SJSA1 (cell line): ENCODE measurements at places on chromosomes 2 and 18. TPM values are rescaled to one million over a fixed set of nuclear protein-coding genes. Genes with fewer than 3 reads are reported as not detected.

MCEE gene
- total RNA-seq: 6.2 and 9.6 TPM in 2 replicates

DCDC2C gene
- not detected in 2 replicates for total RNA-seq

EPC2 gene
- 16.0 and 19.5 TPM in 2 replicates for total RNA-seq

HRH4 gene
- not detected in 2 replicates for total RNA-seq

TNFAIP6 gene
- 1.3 and 1.5 TPM in 2 replicates for total RNA-seq

ANKRD30BL gene
- not detected in 2 replicates for total RNA-seq

FAM124B gene
- total RNA-seq: not detected in 2 replicates

VIL1 gene
- total RNA-seq: not detected in 2 replicates

CYP27C1 gene
- 0.63 and 2.7 TPM in 2 replicates for total RNA-seq

ACTG2 gene
- 78.8 and 135 TPM in 2 replicates for total RNA-seq

SOS1 gene
- total RNA-seq: 4.7 and 16.2 TPM in 2 replicates

ASB18 gene
- 1.1 TPM in 1 of 2 replicates, not detected in the other for total RNA-seq

PTPRM gene
- 33.1 and 68.3 TPM in 2 replicates for total RNA-seq

VWC2L gene
- not detected in 2 replicates for total RNA-seq

UGT1A5 gene
- not detected in 2 replicates for total RNA-seq

ESPNL gene
- total RNA-seq: 3.5 and 6.9 TPM in 2 replicates

PARD3B gene
- total RNA-seq: 8.3 and 10.6 TPM in 2 replicates

SP5 gene
- 4.3 and 5.2 TPM in 2 replicates for total RNA-seq

HOXD11 gene
- total RNA-seq: not detected in 2 replicates

CNDP1 gene
- not detected in 2 replicates for total RNA-seq

TRIM43 gene
- not detected in 2 replicates for total RNA-seq

ADAM17 gene
- total RNA-seq: 20.5 and 25.2 TPM in 2 replicates

REG3A gene
- not detected in 2 replicates for total RNA-seq

THSD7B gene
- total RNA-seq: 0.16 TPM in 1 of 2 replicates, not detected in the other

SIX3 gene
- total RNA-seq: not detected in 2 replicates

LIMS4 gene
- 2.3 and 2.7 TPM in 2 replicates for total RNA-seq

C2orf92 gene
- 0.24 TPM in 1 of 2 replicates, not detected in the other for total RNA-seq

TYW5 gene
- 6.3 and 9.2 TPM in 2 replicates for total RNA-seq

EFR3B gene
- 0.39 and 0.63 TPM in 2 replicates for total RNA-seq

MPPE1 gene
- 30.5 and 36.4 TPM in 2 replicates for total RNA-seq

KLHL14 gene
- not detected in 2 replicates for total RNA-seq

SKOR2 gene
- not detected in 2 replicates for total RNA-seq

FN1 gene
- total RNA-seq: 498 and 887 TPM in 2 replicates

IFIH1 gene
- 2.7 and 2.8 TPM in 2 replicates for total RNA-seq

ASTL gene
- not detected in 2 replicates for total RNA-seq

RGPD4 gene
- total RNA-seq: not detected in 2 replicates

GALR1 gene
- not detected in 2 replicates for total RNA-seq

CFAP210 gene
- not detected in 2 replicates for total RNA-seq

RNU2-63P gene
- total RNA-seq: 34.9 TPM in 1 of 2 replicates, not detected in the other

CNTNAP5 gene
- total RNA-seq: not detected in 2 replicates

ALK gene
- not detected in 2 replicates for total RNA-seq

SLC1A4 gene
- 16.7 and 27.5 TPM in 2 replicates for total RNA-seq

KCNS3 gene
- 4.9 and 35.6 TPM in 2 replicates for total RNA-seq

TMEM37 gene
- total RNA-seq: not detected in 2 replicates

NOP58 gene
- 102 and 173 TPM in 2 replicates for total RNA-seq

TCF7L1 gene
- 0.68 and 1.3 TPM in 2 replicates for total RNA-seq

KCNJ13 gene
- not detected in 2 replicates for total RNA-seq

PTPN18 gene
- 34.7 and 44.8 TPM in 2 replicates for total RNA-seq
